PC-9 (cell line): ENCODE measurements at places on chromosomes 3 and 15.
A peak's percentile ranks its signal among the peaks of the same experiment; 100 is the strongest.

- DNase-seq = no peak
Observed at GRCh38 chr3:147301781-147302180, 104.6 kb downstream of the ZIC4 start.

DNA sequence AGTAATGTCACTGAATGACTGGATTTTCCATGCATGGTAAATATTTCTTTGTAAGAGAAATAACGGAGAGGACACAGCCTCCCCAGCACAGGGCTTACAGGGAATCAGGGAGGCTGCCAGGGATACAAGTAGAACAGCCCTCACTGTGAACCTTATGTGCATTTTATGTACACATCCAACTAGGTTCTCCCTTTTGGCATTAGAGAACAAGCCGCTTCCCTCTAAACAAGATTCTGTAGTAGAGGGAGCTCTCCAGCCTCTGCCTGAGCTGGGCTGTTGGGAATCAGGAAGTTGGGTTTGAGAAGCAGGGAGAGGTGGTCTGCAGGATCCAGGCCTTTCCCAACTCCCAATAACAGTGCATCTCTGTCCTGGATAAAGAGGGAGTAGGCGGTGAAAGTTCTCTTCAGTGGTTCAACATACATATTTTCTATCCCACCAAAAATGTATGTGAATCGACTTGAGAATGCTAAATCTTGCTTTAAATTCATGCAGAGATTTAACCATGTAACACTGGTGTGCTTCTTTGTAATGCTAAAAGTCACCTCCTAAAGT lies 83.7 kb downstream of the ARNT2 start:
- DNase-seq = no peak

DNA sequence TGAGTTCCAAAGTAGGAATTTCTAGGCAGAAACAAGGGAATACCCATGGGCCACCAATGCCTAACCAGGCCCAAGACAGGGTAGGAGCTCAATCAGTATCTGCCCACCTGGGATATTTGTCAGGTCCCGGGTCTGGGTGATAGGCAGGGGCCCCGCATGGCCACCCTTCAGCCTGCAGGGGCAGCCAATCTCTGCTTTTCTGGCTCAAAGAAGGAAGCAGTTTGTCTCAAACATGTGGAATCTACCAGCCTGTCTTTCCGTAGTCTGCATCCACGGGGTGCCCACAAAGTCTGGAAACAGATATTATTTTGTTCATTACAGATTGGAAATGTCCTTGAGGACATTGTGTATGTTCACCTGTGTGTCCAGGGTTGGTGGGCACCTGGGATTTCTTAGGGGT lies 56.2 kb downstream of the CEMIP start:
- DNase-seq = no peak

DNA sequence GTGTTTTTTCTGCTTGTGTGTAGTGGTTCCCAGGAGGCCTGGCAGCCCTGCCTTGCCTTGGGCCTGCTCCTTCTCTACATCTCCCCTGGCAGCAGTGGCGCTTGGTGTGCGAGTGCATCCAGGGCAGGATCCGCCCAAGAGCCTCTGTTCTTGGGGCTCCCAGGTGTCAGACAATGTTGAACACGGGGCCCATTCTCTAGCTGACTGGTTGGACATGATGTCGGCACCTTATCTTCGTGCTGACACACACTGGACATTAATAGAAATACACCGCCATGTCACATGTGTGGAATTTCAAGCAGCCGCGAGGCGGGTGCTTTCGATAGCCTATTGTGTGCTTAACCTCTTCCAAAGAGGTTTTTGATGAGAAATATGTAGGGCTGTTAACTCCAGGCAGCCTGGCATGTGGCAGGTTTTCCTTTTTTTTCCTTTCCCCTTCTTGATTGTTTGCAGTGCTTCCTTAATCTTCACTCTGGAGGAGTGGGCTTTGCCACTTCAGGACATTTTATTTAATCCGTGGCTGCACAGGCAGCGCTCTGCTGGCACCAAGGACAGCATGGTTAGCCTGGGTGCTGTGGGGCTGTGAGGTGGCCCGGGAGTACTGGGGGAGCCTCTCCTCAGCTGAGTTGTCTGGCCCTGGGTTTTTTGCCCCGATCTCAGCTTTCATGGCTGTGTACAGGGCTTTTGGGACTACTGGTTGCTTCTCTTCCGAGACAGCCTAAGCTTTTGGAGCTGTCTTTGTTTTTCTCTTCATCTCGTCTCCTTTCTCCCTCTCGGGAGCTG lies 42.5 kb downstream of the CHCHD6 start:
- DNase-seq = no peak

DNA sequence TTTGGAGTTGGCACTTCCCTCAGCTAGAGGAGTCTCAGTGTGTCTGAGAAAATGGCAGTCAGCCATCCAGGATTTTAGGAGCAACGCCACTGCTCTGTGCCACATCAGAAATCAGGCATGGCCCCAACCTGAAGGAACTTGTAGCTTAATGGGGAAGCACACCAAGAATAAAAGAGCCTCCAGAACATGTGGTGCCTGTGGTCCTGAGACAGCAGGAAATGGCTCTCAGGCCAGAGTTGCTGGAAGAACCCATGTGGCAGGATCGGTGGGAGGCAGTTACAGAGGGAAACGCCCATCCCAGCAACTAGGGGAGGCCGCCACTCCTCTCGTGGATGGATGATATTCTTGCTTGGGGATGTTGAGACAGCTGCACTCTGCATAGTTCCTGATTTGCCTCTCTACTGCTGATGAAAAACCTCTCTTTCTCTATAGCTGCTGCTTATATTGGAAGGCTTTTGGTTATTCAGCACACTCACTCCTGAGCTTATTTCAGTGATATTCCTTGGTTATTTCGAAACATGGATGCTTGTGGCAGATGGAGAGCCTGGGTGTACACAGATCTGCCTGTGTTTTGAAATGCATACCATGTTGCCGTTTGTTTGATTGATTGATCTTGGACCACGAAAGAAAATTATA lies 52.4 kb downstream of the KLHL25 start:
- no peak for DNase-seq

DNA sequence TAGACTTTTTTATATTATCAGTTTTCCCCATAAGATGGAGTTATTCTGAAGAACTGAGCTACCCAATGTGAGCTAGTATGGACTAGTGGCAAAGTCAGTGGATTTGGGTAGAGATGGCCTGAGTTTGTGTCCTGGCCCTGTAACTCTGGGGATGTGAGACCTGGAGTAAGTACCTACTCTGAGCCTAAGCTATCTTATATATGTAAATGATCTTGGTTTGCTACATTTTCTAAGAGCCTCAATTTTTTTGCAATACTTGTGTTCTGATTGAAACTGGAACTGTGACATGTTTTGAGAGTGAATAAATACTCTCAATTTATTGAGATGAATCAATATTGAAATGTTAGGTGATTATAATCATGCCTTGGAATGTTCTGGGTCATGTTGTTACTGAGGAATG lies 73.6 kb downstream of the ZNF621 start:
- DNase-seq = no peak

DNA sequence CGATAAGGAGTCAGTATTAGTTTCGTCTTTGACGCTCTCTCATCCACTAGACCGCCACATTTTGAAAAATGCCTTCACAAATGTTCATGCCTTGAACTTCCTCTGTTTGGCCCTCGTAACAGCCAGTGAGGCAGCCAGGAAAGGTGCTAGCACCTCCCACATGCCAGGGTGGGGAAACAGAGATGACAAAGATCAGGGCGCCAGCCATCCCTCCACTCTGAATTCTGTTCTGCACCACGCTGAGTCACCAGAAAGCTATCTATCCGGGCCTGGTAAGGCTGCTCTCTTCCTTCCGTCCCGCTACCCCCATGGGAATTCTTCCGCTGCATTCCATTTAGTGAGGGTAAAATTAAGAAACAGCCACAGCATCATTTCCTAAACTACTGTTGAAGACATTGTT lies 31.3 kb upstream of the BCL2L10 start:
- peak; percentile 14 for DNase-seq

GRCh38 chr3:13013994-13014754 lies 59.1 kb downstream of the IQSEC1 start:
- DNase-seq = no peak

- no peak for DNase-seq
Observed at GRCh38 chr3:154943981-154944380, 136.1 kb upstream of the MME start.

DNA sequence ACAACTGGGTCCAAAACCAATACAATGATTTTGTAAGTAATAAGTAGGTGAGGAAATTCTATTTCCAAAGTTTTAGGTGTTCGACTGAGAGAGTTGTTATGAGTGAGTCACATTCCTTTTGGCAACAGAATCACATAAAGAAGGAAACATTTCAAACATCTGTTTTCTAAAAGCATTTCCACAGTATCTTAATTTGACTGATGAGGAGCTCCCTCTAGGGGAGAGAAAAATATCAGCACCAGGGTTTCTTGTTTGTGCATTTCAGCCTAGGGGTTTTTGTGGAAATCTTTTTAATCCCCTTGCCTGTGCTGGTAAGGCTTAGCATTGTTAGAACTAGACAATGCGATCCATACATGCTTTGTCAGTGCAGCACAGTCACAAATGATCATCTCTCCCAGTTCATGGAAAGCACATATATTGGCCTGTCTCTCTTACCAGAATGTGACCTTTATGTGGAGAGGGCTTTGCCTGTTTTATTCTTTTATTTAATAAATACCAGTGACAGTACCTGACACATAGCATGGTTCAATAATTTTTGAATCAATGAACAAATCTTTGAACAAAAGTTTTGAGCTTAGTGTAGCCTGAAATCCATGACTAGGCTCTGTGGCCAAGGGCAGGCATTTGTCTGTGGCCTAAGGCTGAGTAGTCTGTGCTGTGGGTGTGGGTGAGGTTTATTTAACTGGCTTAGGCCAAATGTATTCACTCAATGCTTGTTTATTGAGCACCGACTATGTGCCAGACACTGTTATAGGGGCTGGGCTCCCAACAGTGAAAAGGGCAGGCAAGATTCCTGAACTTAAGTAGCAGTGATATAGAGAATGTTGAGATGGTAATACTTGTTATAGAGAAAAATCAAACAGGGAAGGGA lies 21.1 kb upstream of the IQCF6 start:
- peak; percentile 65 for DNase-seq

- no peak for DNase-seq
Observed at GRCh38 chr3:39136533-39137434, 16.6 kb downstream of the CSRNP1 start.

DNA sequence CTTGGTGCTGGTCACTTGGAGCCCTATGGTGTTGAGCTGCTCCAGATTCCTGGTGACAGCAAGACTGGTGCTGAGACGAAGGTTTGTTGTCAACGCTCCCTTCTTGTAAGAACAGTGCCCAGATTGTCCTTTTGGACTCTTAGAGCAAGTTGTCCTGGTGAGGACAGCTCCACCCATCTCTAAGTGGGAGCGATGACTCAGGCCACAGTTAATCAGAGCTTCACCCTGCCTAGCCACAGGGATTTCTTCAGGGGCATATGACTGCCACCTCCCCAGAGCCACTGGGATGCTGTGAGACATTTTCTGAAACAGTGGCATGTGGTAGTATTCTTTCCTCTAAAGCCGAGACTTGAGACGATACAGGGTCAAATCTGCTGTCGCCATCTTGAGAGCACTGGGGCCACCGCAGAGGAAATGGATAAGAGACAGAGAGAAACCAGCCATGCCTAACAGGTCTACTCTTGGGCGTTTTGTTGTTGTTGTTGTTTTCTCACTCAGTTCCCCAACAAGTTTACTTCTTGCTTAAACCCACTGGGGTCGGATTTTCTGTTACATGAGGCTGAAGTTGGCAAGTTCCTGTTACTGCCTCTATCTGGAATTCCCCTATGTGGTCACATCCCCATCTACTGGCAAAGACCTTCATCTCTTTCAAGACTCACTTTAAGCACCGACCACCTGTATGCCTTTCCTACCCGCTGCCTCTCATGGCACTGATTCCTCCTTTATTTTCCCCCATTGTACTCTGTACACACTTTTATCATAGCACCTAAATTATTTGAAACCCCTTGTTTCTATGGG lies 16.0 kb upstream of the PCOLCE2 start:
- DNase-seq = no peak

GRCh38 chr3:151155409-151156128 lies 47.4 kb downstream of the GPR171 start:
- no peak for DNase-seq

- DNase-seq = no peak
Observed at GRCh38 chr3:83706669-83707068, 1252.1 kb upstream of the CADM2 start.

GRCh38 chr3:122940628-122941086 lies 86.9 kb downstream of the SEMA5B start:
- DNase-seq = no peak

DNA sequence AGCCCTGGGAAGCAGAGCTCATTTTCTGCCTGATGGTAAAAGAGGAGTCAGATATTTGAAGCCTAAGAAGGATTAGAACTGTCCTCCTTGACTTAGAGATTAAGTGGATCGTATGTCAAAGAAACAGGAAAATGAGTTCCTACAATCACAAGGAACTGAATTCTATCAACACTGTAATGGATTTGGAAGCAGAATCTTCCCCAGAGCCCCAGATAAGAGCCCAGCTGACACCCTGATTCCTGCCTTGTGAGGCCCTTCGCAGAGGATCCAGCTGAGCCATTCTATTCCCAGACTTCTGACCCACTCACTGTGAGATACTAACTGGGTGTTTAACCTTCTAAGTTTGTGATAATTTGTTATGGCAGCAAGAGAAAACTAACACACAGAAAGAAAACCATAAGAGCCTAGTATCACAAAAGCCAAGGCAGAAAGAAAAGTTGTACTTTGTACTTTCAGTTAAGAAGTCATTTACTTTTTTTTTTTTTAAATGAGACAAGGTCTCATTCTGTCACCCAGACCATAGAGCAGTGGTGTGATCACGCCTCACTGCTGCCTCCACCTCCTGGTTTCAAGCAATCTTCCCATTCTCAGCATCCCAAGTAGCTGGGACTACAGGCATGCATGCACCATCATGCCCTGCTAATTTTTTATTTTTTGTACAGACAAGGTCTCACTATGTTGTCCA lies 61.1 kb upstream of the ZBTB20 start:
- DNase-seq = no peak

DNA sequence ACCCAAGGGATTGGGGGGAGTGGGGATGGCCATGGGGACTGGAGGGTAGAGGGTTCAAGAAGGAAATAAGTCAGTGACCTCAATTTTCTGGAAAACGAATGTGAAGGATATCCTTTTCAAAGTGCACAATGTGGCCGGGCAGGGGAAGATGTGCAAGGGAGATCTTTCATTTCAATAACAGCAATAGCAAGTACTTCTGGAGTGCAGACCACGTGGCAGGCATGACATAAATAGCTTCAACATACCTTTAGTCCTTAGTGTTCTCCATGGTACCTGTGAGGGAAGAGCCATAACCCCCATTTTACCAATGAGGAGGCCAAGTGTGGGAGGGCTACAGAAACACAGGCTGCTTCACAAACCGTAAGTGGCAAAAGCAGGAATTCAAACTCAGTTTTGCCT lies 138.7 kb downstream of the FOXP1 start:
- no peak for DNase-seq

DNA sequence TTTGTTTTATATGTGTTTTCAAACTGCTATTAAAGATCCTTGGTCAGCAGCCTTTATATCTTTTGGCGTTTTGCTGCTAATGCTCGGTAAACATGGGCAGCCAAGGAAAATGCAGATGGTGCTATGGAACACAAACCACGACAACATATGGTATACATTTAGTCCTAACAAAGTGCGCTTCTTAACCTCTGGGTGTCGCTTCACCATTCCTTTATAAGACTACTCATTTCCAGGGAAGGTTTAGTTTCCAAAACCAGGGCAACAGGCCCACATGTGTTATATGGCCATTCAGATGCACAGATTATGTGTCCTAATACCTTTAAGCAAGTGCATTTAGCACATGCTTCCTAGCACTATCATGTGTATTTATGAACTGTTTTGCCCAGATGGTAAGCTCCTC lies 14.7 kb downstream of the SHOX2 start:
- no peak for DNase-seq
